ENCODE measurements at places on chromosomes 6 and 20.

DNA sequence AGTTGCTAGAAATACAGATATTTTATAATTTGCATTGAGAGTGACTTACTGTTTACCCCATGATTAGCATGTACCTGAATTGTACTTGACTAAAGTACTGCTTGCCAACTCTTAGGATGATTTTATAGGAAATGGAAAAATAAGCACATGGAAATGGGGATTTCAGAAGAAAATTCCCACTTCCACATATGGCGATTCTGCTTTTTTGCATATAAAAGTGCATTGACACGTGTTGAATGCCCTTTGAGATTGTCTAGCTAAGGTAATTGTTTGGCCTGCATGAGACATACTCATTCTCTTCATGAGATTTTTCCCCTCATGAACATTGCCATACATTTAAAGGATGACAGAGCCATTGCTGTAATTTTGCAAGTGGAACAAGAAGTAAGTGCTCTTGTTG is 10.1 kb downstream of the TAB2 start:
- DNase-seq: no peak

- DNase-seq: no peak
These were observed 12.6 kb upstream of the THBS2 start for GRCh38 chr6:169266261-169266660.

GRCh38 chr6:158143700-158144099 is 24.4 kb downstream of the SERAC1 start:
- DNase-seq: peak; percentile 58

DNA sequence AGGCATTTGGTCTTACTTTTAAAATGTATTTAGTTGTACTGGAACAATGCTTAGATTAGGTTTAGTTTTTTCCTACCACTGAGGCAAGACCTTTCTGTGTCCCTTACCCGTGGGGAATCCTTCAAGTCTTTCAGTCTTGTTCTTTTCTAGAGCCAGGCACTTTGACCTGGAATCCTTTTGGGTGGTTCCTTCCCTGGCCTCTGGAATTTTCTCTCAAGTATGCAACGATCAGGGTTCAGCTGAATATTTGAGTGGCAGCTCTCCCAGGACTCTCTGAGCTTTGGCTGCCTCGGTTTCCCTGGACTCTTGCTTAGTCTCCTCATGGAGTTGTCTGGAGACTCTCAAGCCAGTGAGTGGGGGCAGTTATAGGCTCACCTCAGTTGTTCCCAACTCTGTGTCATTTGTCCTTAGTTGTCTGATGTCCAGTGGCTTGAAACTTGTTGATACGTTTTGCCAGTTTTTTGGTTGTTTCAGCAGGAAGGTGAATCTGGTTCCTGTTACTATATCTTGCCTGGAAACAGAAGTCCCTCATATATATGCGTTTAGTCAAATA is 118.1 kb downstream of the QKI start:
- no peak for DNase-seq
